Anterior cingulate cortex (tissue), 58 donors: ENCODE measurements at places on chromosomes 5 and 9.

DNA sequence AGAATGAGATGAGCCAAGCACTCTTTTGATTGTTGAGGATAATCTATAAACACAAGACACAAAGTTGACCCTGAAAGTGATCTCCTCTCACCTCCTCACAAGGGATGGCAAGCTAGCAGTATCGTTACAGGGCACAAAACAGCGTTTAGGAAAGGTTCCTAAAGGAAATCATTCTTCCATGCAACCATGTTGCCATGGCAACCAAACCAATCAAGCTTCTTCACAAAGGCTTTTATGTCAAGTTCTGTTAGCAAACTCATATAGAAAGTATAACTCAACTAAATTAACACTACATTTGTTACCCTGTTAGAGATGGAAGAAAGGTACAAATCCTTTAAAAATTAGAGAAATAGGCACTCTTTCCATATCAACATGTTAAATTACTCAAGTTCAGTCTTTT lies 1016.8 kb upstream of the DMAC1 start:
- no peak for DNase-seq

GRCh38 chr5:178532236-178532635 lies 58.0 kb downstream of the COL23A1 start:
- no peak for DNase-seq

GRCh38 chr5:141484641-141485311 lies at the start of gene PCDHGC4:
Gene PCDHGC4, plus strand, starts transcription at chr5:141485030. Its CDS starts 144 bp downstream, at chr5:141485174.
- peak; percentile 68 for DNase-seq

DNA sequence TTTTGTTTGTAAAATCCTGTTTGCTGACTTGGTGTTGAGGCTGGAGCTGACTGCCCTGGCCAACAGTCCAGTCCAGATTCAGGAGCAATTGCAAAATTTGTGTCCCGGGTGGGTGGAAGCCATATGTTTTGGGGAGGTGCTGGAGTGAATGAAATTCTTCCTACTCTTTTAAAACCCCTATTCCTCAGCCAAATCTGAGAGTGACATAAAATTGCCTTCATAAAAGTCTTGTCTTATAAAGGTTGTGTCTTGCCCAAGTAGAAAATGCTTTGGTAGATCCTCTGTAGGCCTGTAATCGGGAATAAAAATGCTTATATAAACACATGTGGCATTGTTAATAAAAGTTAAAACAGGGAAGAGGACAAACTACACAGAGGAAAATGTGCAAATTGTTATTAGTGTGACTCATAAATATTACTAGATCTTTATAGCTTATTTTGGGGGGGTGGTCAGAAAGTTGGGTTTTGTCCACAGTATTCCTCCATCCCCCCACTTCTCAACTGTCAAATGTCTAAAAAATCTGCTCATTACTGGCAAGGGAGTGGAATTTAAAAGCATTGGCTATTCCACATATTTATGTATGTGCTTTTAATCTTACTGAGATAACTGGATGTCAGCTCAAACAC lies 45.6 kb downstream of the NNT start:
- DNase-seq, result no peak

GRCh38 chr5:33231935-33232334 lies 208.8 kb upstream of the TARS1 start:
- no peak for DNase-seq

GRCh38 chr5:83354958-83355357 lies 116.6 kb upstream of the VCAN start:
- no peak for DNase-seq

GRCh38 chr5:1259806-1260480 lies 34.8 kb downstream of the SLC6A18 start:
- no peak for DNase-seq

DNA sequence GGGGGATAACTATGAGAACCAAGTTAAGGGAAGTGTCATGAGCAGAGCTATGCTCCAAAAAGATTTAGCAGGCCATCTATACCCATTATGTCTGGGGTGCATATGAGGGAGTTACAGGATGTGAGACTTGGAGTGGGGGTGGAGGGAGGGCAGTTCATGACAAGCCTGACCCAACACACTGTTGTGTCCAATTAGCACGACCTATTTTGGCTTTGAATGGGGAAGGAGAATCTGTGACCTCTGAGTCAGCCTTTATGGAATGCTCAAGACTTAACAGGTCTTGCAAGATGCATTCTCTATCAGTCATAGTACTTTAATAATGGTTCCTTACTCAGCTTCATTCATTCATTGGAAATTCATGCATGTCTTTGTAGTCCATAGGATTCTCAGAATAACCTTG lies 71.7 kb downstream of the GRIA1 start:
- no peak for DNase-seq

GRCh38 chr5:65292196-65292595 lies 189.5 kb downstream of the ADAMTS6 start:
- DNase-seq, result no peak

DNA sequence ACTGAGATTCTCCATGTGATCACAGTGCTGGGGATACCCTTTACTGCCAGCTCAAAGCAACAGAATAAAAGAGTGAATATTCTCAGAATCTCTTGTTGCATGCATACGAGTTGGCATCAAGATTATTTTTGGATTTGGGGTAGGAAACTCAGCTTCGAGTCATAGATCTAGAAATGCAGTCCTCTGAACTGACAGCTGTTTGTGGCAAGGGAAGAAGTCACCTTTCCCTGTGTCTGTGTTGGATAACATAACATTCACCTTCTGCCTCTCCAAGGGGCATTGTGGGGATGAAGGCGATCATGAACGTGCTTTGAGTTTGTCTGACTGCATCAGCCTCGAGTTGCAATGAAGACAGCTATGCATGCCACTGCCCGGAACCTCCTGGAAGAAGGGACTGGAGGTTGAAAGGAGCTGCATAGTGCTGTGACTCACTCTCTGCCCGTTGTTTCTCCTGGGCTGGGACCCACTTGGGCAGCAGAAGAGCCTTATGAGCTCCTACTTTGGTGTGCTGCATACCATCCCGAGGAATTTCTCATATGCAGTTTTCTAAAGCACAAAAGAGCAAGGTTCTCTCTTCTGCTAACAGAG lies 231.7 kb downstream of the ARHGAP26 start:
- no peak for DNase-seq

GRCh38 chr9:103152473-103152872 lies 157.3 kb downstream of the CYLC2 start:
- DNase-seq, result no peak

GRCh38 chr9:93520523-93520922 lies 55.9 kb upstream of the PHF2 start:
- DNase-seq, result no peak

DNA sequence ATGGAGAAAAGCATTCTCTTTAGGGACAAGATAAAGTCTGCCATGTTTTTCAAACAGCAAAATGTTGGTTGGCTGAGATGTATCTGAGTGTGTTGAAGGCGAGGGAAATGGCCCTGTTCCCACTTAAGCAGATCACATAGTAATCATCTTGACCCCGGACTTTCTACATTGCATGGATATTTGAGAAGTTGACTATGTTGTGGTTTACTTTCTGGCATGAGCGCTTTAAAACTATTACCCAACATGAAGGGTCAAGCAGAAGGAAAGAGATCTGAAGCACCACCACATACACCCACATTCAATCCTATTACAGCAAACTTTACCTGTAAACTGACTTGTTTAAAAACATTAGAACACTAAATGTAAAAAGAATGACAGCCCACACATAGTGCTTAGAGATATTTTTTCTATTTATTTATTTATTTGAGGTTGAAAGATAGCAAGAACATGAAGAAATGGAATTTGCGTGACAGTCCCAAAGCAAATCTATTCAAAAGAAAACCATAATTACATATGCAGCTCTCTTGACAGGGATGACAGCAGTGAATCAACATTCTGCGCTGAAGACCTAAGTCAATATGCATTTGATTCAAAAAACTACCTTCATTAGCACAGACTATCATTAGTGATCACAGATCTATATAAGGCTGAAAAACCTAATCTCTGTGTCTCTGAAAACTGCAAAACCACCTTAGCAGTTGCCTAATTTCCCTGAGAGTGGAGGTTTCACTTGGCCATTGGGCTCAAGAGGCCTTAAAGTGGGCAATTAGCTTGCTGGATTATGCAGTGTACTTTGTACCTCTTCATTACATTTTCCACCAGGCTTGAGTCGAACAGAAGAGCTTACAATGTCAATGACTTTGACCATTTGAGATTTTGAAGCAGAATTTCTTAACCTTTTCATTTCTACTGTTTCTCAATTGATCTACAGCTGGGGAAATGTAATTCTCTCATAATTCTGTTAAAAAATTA lies 195.0 kb downstream of the PDE4D start:
- DNase-seq, result no peak

DNA sequence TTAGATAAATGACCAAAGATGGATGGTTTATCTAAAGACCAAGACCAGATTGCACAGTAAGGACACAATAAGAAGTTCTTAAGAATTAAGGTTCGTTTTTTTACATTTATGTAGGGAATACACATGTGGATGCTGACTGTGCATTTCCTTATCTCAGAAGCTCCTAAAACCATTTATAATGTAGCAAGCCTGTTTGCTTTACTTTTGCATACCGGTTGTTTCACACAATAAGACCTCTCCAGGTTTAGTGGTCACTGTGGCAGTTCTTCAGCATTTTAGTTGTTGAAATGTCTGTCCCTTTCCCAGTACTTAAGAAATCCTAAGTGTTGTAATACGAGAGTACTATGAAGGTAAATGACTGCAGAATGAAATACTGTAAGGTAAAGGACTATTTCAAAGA lies 43.6 kb downstream of the BASP1 start:
- no peak for DNase-seq

GRCh38 chr9:85713897-85714296 lies 27.9 kb downstream of the AGTPBP1 start:
- DNase-seq, result no peak

GRCh38 chr5:143402553-143403333 lies 743 bp downstream of the NR3C1 start:
- DNase-seq, result peak; percentile 51

DNA sequence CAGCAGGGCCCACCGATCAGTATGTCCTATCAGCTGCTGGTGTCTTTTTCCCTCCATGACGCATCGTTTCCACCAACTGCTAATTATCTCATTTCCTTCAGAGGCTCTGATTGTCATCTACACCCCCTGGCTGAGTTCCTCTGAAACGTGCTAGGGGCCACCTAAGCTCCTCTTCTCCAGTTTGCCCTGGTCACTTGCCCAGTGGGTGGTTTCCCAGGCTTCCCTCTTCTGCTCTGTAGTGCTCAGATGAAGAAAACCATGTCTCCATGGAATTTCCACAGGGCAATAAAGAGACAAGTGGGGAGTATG lies 65.3 kb downstream of the TSTD2 start:
- DNase-seq, result no peak

- DNase-seq, result no peak
These were observed 107.3 kb upstream of the SPIN1 start for GRCh38 chr9:88280816-88281382.

DNA sequence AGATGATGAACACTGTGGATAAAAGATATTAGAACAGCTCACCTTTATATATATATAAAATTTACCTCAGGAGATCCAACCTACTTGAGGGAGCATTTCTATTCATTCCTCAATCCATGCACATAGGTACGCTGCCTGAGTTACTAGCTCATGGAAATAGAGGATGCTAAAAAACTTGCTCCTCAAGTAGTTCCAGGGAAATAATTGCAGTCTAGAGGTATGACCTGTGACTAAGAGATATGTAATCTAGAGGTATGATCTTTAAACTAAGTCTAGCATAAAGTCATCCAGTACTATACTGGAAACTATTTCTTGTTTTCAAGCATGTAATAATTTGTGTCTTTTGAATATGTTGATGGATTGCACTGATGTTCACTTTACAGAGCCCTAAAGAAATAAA lies 471.2 kb downstream of the TAF11L14 start:
- no peak for DNase-seq

DNA sequence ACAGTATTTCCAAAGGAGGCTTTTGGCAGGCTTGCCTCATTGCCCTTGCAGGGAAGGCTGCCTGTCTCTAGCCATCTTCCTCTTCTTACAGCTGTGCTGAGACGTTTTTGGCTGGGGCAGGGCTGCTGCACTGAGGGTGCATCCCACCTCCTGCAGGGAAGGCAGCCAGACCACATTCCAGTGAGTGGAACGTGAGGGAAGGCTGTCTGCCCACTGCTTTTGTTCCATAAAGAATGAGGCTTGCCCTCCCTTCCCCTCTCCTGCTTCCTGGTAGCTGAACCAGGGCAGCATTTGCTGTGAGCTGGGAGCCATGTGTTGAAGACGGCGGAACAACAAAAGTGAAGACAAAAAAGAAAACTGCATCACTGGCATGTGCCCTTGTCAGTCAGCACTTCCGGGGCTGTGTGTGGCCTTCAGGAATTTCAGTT lies 16.8 kb downstream of the MGAT1 start:
- DNase-seq, result no peak

GRCh38 chr5:15525703-15526275 lies 25.8 kb downstream of the FBXL7 start:
- no peak for DNase-seq

- DNase-seq, result no peak
These were observed 253.1 kb downstream of the PBX3 start for GRCh38 chr9:126000256-126000655.

- no peak for DNase-seq
These were observed 84.9 kb upstream of the NR3C1 start for GRCh38 chr5:143488381-143488780.

GRCh38 chr9:699396-699795 lies 142.1 kb upstream of the DMRT1 start:
- DNase-seq, result no peak

- DNase-seq, result no peak
These were observed 114.1 kb upstream of the RIOK2 start for GRCh38 chr5:97297063-97297703.

DNA sequence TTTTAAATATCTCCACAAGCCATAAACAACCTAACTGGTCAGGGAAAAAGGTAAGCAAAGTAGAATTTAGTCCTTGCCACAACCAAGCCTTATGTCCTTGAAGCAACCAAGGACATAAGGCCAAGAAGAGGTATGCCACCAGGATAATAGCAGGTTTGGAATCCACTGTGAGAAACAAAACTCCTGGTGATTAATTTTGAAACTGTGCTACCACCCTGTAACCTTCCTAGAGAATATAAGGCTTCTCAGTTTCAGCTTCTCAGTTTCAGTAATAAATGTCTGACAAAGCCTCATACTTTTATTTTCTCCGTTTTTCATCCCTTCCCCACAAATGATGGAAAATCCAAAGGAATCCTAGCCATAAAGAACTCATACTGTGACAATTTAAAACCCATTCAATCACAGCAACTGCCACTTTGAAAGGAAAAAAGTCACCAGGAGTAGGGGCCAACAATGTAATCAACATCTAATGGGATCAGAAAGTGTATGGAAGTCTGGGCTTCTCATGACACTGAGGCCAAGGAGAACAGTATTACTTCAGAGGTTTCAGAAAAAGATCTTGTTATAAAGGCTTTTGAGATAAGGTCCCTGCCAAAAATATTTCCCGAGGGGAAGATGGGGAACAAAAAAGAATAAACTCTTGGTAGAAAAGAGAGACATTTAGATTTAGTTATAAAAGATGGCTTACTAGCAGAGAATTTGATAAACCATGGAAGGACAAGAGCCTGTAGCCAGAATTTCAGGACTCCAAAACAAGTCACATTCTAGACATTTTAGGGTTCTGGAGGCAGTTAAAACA lies 189.2 kb downstream of the TSSK1B start:
- DNase-seq, result no peak

GRCh38 chr9:119071636-119072035 lies 297.6 kb downstream of the BRINP1 start:
- no peak for DNase-seq

- DNase-seq, result no peak
These were observed 343.4 kb downstream of the CWC27 start for GRCh38 chr5:65111961-65112658.
